ENCODE measurements at places on chromosomes 7 and 10. TPM values are rescaled to one million over a fixed set of nuclear protein-coding genes. Genes with fewer than 3 reads are reported as not detected.

DNA sequence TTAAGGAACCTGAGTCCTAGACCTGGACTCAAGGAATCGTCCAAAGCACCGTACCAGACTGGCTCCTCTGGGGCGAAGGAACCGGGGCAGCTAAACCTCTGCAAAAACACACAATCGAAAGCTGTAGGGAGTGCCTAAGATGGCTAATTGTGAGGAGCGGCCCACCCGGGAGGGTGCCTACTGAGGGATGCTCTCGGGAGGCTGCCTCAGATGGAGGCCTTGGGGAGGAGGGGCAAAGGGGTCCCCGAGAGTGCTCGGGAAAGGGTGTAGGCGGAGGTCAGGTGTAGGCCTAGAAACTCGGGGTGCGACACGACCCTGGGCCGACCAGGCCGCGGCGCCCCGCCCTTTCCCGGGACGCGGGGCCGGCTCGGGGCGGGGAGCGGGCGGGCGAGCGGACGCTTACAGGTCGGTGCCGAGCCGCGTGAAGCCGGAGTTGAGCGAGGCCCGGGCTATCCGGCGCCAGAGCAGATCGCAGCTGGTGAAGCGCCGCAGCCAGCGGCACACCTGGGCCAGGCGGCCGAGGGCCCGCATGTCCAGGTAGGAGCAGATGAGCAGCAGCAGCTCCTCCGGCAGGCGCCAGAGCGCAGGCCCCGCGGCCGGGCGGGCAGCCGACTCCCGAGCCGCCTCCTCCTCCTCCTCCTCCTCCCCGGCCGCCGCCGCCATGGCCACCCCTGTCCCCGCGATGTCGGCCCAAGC, 844 bp downstream of the FBXW4 start:
- peak; percentile 93 for DNase-seq
- H3K4me3 ChIP-seq = peak overlapping the region; percentile 98
- peaks cover 13% of the 10 kb centered on the region for H3K36me3 ChIP-seq
- H3K27ac ChIP-seq = peak overlapping the region; percentile 99

GRCh38 chr10:93904901-93905300, 11.1 kb downstream of the SLC35G1 start:
- no peak for DNase-seq
- H3K36me3 ChIP-seq = peaks cover 16% of the 10 kb centered on the region
- no peaks in the 10 kb centered on the region for H3K27me3 ChIP-seq
- peaks cover 10% of the 10 kb centered on the region for H3K4me1 ChIP-seq

DNA sequence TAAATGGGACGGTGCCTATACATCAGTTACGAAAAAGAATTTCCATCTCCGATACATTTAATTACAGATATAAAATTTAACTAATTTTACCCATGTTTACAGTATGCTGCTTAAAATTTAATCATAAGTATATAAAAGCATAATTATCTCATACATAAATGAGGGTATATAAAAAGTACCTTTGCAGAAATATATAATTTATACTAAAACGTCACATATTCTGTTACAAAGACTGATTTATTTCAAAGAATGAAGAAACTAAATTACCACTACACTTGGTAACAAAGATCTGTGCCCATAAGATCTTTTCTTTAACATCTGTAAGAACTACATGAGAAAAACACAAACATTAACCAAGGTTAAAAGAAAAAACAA, 2.8 kb downstream of the DOCK4 start:
- peaks cover 29% of the 10 kb centered on the region for H3K4me1 ChIP-seq
- DNase-seq = no peak
- H3K27ac ChIP-seq = no peak overlapping the region
- H3K4me3 ChIP-seq = no peak overlapping the region
- peaks cover 50% of the 10 kb centered on the region for H3K27me3 ChIP-seq

DNA sequence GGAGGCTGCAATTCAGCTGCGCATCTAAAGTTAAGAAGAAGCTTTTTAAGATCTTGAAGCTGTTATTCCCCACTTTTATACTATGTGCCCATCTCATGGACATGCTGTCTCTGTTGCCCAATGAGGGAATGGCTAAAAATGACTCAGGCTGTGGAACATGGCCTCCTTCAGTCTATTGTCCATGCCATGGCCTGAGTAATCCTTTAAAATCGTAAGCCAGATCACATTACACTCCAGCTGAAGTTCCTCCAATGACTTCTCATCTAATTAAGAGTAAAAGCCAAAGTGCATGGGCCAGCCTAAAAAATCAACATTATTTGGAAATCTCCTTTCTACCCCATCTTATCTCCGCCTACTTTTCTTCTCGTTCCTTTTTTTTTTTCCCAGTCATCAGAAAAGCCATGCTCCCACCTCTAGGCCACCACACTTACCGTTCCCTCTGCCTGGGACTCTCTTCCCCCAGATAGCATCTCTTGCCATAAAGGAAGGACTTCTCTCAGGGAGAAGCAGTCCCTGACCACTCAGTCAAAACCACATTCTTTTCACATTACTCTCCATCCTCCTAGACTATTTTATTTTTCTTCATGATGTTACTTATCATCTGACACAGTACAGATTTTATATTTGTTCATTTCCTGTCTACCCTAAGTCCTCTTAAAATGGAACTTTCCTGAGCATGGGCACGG, 337.4 kb downstream of the PRPF18 start:
- DNase-seq = no peak
- H3K4me1 ChIP-seq = no peaks in the 10 kb centered on the region
- peaks cover 7% of the 10 kb centered on the region for H3K27me3 ChIP-seq
- no peak overlapping the region for H3K27ac ChIP-seq
- no peak overlapping the region for H3K4me3 ChIP-seq
- H3K36me3 ChIP-seq = no peaks in the 10 kb centered on the region

GRCh38 chr10:51052163-51052562, 22.1 kb upstream of the PRKG1 start:
- DNase-seq = no peak
- no peaks in the 10 kb centered on the region for H3K36me3 ChIP-seq
- no peaks in the 10 kb centered on the region for H3K4me1 ChIP-seq
- H3K27ac ChIP-seq = no peak overlapping the region
- H3K4me3 ChIP-seq = no peak overlapping the region
- no peaks in the 10 kb centered on the region for H3K27me3 ChIP-seq

GRCh38 chr7:141649137-141649864, 52.7 kb downstream of the DENND11 start:
- H3K27ac ChIP-seq = peak overlapping the region; percentile 41
- H3K4me1 ChIP-seq = peaks cover 3% of the 10 kb centered on the region
- no peak for DNase-seq
- peaks cover 50% of the 10 kb centered on the region for H3K36me3 ChIP-seq
- no peaks in the 10 kb centered on the region for H3K27me3 ChIP-seq

DNA sequence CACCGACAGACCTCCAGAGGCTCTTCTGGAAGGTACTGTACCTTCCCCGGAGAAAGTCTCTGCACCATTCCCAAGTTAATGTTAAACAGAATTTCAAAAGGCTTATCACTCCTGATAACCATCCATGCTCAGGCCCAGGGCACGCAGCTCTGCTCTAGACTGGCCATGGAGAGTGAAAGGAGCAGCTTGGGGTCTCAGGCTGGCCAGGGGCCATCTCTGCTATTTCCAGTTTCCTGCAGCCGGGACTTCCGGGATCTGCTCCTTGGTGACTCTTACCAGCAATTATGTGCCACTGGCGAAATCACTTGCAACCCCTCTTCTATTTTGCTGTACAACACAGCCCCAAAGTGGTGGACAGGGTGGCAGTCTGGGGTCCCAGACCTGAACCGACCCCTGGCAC, 6.0 kb downstream of the CLDN15 start:
- no peak overlapping the region for H3K27ac ChIP-seq
- no peak for DNase-seq
- H3K4me3 ChIP-seq = no peak overlapping the region
- H3K4me1 ChIP-seq = no peaks in the 10 kb centered on the region
- H3K36me3 ChIP-seq = peaks cover 18% of the 10 kb centered on the region

DNA sequence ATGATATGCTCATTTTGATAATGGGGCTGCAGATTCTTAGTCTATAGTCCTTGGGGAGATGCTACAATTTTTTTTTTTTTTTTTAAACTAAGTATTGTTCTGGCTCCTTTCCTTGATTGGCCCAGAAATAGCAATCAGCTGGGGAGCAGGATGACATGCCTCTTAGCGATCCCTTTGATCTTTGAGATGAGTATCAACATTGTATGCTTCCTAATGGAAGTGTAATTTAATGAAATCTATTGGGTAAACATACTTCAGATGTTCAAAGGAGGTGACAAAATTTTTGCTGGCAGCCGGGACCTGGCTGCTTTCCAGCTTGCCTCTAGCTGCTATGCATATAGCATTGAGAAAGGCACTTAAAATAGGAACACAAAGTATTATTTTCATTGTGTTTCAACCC, 43.5 kb downstream of the VTI1A start:
- H3K4me3 ChIP-seq = no peak overlapping the region
- H3K27ac ChIP-seq = no peak overlapping the region
- H3K36me3 ChIP-seq = peaks cover 2% of the 10 kb centered on the region
- DNase-seq = no peak
- peaks cover 3% of the 10 kb centered on the region for H3K27me3 ChIP-seq

DNA sequence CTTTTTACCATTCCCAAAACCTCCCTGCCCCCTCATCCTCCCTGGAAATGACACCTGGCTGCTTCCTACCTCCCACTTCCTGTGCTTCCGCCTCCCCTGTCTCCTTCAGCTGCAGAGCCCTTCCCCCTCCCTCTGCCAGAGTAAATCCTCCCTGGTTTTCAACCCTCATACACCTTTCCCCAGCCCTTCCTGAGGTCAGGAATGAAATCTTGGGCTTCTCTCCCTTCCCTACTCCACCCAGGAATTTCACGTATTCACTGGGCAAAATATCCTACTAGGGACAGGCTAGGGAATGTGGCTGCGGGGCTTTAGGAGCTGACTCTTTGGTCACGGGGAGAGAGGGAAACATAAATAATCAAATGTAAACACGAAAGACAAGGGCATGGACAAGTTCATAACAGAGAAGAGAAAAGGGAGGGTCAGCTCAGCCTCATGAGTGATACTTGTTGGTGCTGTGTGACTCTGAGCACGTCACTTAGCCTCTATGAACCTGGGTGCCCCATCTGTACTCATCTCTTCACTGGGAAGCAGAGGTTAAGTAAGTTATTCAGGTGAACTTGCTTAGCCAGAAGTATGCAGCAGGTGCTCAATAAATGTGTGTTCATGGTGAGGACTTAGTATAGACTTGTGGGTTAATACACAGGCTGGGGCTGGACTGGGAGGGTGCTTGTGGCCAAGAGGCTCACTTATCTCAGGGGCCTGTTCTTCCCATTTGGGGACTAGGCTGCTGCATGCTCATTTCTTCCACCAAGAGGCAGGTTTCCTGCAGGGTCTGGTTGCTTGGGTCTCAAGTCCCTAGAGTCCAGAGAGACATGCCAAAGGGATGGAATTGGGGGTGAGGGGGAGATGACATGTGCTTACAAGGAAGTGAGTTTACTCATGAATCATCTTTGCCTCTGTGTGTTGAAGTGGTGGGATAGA, 10.0 kb upstream of the DUSP5 start:
- peaks cover 18% of the 10 kb centered on the region for H3K4me1 ChIP-seq
- DNase-seq = no peak
- H3K27me3 ChIP-seq = no peaks in the 10 kb centered on the region
- no peak overlapping the region for H3K4me3 ChIP-seq
- peak overlapping the region; percentile 10 for H3K27ac ChIP-seq
- H3K36me3 ChIP-seq = peaks cover 4% of the 10 kb centered on the region

DNA sequence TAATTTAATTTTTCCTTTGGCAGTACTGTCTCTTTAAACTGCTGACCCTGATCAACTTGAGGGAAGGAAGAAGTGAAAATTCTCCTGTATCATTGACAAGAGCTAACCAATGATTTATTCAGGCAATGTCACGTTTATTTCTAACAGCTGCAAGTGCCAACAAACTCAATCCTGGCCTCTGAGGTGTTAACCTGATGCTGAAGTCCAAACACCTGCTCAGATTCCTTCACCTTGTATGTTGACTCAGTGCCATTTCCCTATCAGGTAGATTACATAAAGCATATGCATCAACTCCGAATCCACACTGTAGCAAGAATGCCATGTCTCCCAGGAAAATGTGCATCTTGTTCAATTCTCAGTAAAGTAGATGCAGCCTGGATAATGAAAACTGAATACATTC, 820.0 kb downstream of the XPNPEP1 start:
- H3K4me1 ChIP-seq = no peaks in the 10 kb centered on the region
- DNase-seq = peak; percentile 20
- no peaks in the 10 kb centered on the region for H3K36me3 ChIP-seq
- no peak overlapping the region for H3K27ac ChIP-seq
- no peaks in the 10 kb centered on the region for H3K27me3 ChIP-seq

DNA sequence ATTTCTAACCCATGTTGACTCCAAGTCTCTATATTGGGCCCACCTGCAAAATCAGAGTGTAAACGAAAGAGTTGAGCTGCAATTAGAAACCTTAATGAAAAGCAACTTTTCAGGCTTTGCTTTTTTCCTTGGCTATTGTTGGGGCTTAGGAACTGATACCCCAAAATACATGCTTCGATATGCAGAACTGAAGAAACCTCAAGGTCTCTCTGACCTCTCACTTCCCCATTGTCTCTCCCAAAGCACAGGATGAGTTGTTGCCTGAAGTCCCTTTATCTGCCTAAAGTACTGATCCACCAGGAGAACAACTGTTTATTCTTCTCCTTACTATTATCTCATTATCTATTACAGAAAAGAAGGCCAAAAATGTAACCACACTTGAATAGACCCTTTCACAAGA, 666.0 kb upstream of the LRRTM3 start:
- H3K4me3 ChIP-seq = no peak overlapping the region
- no peaks in the 10 kb centered on the region for H3K4me1 ChIP-seq
- H3K27me3 ChIP-seq = no peaks in the 10 kb centered on the region
- no peak overlapping the region for H3K27ac ChIP-seq
- no peak for DNase-seq

Gene CAMK2B
- 1.6 TPM for total RNA-seq

Gene SLC26A3
- not detected for total RNA-seq

DNA sequence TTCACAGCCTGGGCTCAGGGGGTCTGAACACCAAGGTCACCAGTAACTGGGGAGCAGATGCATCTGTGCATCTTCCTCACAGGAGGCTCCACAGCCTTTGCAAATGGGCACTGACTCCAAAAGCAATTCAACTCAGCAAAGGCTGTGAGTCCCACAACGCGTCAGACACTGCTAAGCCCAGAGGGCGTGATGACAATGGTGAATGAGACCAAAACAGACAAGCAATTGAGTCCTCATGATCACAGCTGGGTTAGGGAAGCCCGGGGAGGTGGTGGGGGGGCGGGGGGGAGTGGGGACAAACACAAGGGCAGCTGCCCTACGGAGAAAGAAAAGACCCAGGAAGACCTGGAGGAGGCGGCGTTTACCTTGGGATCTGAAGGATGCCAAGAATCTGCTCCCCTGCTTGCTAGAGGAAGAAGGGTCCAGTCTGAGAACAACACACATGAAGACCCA, 61.6 kb upstream of the RNF32 start:
- H3K36me3 ChIP-seq = no peaks in the 10 kb centered on the region
- H3K4me1 ChIP-seq = peaks cover 5% of the 10 kb centered on the region
- H3K4me3 ChIP-seq = no peak overlapping the region
- DNase-seq = no peak
- H3K27ac ChIP-seq = no peak overlapping the region

DNA sequence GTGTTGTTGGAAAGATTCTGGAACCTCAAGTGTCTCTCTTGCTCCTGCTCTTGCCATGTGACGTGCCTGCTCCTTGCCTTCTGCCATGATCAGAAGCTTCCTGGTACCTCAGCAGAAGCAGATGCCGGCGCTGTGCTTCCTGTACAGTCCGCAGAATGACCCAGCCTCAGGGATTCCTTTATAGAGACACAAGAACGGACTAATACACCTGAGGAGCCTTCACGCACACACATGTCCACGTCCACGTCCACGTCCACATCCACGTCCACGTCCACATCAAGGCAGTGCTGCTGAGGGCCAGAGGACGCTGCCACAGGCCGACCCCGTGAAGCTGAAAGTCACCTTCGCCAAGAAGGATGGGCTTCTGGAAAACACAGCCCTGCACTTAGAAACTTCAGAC, 190.1 kb downstream of the MAD1L1 start:
- no peak for DNase-seq
- H3K36me3 ChIP-seq = peaks cover 10% of the 10 kb centered on the region
- no peak overlapping the region for H3K27ac ChIP-seq
- no peaks in the 10 kb centered on the region for H3K27me3 ChIP-seq
- H3K4me1 ChIP-seq = peaks cover 36% of the 10 kb centered on the region
